ENCODE measurements at places on chromosomes 7 and 10.

DNA sequence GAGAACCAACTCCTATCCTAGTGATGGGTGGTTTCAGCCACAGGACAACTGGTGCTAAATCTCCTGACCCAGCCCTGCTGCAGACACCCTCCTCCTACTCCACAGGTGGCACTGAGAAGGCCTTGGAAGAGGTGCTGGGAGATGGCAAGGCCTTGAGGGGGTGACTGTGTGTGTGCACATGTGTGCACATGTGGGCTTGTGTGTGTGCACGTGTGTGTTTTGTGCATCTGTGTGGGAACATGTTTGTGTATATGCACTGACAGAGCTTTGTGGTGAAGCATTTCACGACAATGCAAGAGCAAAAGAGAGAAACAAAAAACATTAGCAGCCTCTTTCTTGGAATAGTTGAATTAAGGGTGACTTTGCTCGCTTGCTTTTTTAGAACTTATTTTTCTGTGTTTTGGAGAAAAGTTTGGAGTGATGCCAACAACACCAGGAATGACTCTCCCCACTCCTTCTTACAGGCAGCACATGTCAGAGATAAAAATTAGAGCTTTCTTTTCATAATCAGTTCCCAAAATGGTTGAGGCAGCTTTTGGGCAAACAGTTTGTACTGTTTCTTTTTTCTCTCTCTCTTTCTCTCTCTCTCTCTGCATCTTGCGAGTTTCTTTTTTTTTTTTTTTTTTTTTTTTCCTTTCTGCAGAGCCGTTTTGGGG is 69.5 kb downstream of the SEC61G start:
- H3K36me3 ChIP-seq = no peaks in the 10 kb centered on the region
- no peak for DNase-seq
- H3K4me3 ChIP-seq = no peak overlapping the region
- no peaks in the 10 kb centered on the region for H3K27me3 ChIP-seq
- no peak overlapping the region for H3K27ac ChIP-seq
- no peaks in the 10 kb centered on the region for H3K4me1 ChIP-seq

DNA sequence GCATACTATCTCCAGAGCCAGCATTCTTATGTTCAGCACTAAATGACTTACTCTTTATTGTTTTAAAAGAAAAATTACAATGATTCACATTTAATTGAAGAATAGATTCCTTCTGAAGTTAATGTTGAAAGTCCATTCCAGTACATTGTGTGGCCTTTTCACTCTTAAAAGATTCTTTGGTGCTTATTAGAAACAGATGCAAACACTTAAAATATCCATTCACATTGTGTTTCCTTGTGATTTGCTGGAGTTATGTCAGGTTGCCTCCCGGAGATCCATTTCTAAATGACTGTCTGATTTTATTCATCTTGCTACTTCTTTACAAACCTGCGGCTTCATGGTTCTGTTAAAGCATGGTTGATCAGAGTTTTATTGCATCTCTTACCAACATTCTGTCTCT is 152.8 kb downstream of the FOXP2 start:
- H3K4me3 ChIP-seq = no peak overlapping the region
- no peaks in the 10 kb centered on the region for H3K27me3 ChIP-seq
- H3K4me1 ChIP-seq = no peaks in the 10 kb centered on the region
- no peaks in the 10 kb centered on the region for H3K36me3 ChIP-seq
- no peak for DNase-seq

DNA sequence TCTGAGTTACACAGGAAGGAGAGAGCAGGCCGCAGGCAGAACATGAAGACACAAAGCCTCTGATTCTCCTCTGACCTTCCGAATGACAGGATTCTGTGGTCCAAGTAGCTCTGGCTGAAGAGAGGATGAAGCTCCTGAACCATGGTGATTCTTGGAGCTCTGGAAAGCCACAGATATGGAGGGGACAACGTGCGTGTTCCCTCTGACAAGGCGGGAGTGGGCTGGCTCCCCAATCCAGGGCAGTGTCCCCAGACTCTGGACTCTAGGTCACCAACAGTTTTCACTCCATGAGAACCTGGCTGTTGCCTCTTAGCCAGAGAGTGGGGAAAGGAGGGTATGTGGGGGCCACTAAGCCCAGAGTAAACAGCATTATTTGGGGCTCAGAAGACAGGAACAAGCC is 7.4 kb upstream of the TRPV6 start:
- H3K36me3 ChIP-seq = no peaks in the 10 kb centered on the region
- H3K4me1 ChIP-seq = no peaks in the 10 kb centered on the region
- H3K27ac ChIP-seq = no peak overlapping the region
- no peak overlapping the region for H3K4me3 ChIP-seq
- DNase-seq = no peak
- H3K27me3 ChIP-seq = no peaks in the 10 kb centered on the region

- no peak overlapping the region for H3K27ac ChIP-seq
- H3K36me3 ChIP-seq = no peaks in the 10 kb centered on the region
- H3K27me3 ChIP-seq = no peaks in the 10 kb centered on the region
- no peak overlapping the region for H3K4me3 ChIP-seq
- no peaks in the 10 kb centered on the region for H3K4me1 ChIP-seq
Measured at GRCh38 chr10:43785252-43785651, 136.6 kb upstream of the ZNF32 start.

DNA sequence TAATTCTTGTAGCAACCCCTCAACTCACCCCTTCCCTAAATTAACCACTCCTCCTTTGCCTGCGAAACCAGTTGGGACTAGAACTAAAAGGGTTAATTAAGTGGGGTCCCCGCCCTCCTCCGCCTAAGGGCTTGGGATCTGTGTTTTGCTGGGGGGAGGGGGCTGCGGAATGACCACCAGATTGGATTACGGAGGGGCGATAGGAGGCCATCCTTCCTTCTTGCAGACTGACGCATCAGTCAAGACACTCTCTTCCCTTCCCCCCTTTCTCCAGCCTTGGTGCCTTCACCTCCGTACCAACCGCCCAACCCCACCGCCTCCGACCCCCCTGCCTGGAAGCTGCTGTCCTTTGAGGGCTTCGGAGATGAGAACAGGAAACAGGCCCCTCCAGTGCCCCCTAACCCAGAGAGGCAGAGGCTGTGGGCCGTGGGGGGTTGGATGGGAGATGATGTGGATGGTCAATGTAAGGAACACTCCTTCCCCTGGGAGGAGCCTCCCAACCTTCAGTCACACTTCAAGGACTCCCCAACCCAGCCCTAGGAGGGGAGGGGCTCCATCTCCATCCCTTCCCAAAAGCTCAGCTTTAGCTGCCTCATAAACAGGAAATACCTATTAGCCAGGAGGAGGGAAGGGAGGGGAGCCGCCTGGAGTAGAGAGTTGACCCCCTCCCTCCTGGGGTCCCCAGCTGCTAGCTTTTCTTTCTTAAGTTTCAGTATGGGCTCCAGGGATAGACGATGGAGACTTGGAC is 997 bp upstream of the LDB1 start:
- H3K4me3 ChIP-seq = peak overlapping the region; percentile 85
- H3K27me3 ChIP-seq = no peaks in the 10 kb centered on the region
- H3K4me1 ChIP-seq = peaks cover 42% of the 10 kb centered on the region
- peak overlapping the region; percentile 92 for H3K27ac ChIP-seq
- no peaks in the 10 kb centered on the region for H3K36me3 ChIP-seq
- DNase-seq = no peak

DNA sequence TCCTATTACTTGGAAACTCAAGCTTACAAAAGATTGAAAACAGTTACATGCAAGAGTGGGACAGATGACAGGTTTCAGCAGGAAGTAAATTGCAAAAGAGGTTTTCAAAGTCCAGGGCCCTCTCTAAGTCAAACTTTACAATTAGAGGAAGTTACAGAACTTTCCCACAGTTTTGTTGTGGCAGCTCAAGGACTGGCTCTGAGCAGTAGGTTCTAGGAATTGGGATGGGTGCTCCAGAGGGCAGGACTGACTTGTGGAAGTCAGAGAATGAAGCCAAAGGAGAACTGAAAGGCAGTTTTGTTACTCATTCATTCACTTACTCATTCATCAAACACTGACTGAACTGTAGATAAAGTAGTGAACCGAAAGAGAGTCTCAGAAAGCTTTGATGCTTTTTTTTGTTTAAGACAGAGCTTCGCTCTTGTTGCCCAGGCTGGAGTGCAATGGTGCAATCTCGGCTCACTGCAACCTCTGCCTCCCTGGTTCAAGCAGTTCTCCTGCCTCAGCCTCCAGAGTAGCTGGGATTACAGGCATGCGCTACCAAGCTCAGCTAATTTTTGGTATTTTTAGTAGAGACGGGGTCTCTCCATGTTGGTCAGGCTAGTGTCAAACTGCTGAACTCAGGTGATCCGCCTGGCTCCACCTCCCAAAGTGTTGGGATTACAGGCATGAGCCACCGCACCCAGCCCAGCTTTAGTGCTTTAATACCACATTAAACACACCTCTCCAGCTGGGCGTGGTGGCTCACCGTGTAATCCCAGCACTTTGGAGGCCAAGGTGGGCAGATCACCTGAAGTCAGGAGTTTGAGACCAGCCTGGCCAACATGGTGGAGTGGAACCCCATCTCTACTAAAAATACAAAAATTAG is 66.8 kb upstream of the CCNJ start:
- no peak for DNase-seq
- H3K27me3 ChIP-seq = no peaks in the 10 kb centered on the region
- H3K4me1 ChIP-seq = no peaks in the 10 kb centered on the region
- no peaks in the 10 kb centered on the region for H3K36me3 ChIP-seq

- H3K27me3 ChIP-seq = no peaks in the 10 kb centered on the region
- H3K4me1 ChIP-seq = peaks cover 31% of the 10 kb centered on the region
- H3K4me3 ChIP-seq = no peak overlapping the region
- no peak for DNase-seq
- H3K27ac ChIP-seq = no peak overlapping the region
Measured at GRCh38 chr7:44750921-44751571, 2.4 kb downstream of the ZMIZ2 start.

GRCh38 chr7:17598846-17599245 is 300.4 kb downstream of the AHR start:
- H3K4me3 ChIP-seq = no peak overlapping the region
- no peaks in the 10 kb centered on the region for H3K4me1 ChIP-seq
- no peak overlapping the region for H3K27ac ChIP-seq
- H3K27me3 ChIP-seq = no peaks in the 10 kb centered on the region

- DNase-seq = no peak
- H3K36me3 ChIP-seq = no peaks in the 10 kb centered on the region
- no peaks in the 10 kb centered on the region for H3K4me1 ChIP-seq
- no peaks in the 10 kb centered on the region for H3K27me3 ChIP-seq
Measured at GRCh38 chr7:154859747-154860620, 142.9 kb downstream of the PAXIP1 start.

- H3K27ac ChIP-seq = no peak overlapping the region
- H3K4me3 ChIP-seq = no peak overlapping the region
- H3K4me1 ChIP-seq = no peaks in the 10 kb centered on the region
- DNase-seq = no peak
Measured at GRCh38 chr10:33832124-33832787, 497.8 kb upstream of the NRP1 start.

DNA sequence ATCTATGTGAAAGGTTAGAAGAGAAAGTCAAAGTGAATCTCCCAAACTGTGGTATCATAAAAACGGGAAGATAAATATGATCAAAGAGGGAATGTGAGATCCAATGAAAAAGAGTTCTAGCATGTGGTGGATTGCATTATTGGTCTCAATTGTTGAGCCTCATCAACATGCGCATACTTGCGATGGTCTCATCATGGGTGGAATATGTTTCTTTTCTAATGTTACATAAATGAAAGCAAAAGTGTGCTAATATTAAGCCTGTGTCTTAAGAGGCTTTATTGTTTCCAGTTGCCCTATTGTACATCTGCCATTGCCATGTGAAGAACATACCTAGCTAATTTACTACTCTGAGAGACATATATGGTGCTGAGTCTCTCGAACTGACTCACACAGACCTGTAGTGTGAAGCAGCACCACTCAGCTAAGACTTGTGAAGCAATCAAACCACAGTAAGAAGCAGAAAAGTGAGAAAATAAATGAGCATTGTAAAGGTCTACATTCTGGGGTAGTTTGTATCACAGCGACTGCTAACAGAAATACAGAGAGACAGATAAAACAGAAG is 645.5 kb upstream of the PCDH15 start:
- H3K36me3 ChIP-seq = no peaks in the 10 kb centered on the region
- H3K4me3 ChIP-seq = no peak overlapping the region
- no peaks in the 10 kb centered on the region for H3K27me3 ChIP-seq
- H3K27ac ChIP-seq = no peak overlapping the region
- no peak for DNase-seq

- H3K4me1 ChIP-seq = peaks cover 15% of the 10 kb centered on the region
- no peak overlapping the region for H3K4me3 ChIP-seq
- no peak overlapping the region for H3K27ac ChIP-seq
- DNase-seq = no peak
- H3K36me3 ChIP-seq = no peaks in the 10 kb centered on the region
- H3K27me3 ChIP-seq = no peaks in the 10 kb centered on the region
Measured at GRCh38 chr7:44228571-44229350, 28.0 kb downstream of the YKT6 start.

DNA sequence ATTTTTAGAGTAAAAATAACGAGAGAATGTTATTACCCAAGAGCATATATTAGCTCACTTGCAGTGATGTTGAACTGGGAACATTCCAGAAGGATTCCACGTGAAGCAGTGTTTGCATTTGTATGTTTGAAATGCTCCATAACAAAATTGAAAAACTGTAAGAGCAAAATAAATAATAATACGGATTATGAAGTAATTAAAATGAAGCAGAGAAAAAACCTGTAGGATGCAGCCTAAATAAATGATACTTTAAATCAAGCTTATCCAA is 203.3 kb downstream of the BAMBI start:
- H3K27me3 ChIP-seq = no peaks in the 10 kb centered on the region
- H3K27ac ChIP-seq = no peak overlapping the region
- H3K36me3 ChIP-seq = no peaks in the 10 kb centered on the region
- H3K4me1 ChIP-seq = peaks cover 9% of the 10 kb centered on the region

DNA sequence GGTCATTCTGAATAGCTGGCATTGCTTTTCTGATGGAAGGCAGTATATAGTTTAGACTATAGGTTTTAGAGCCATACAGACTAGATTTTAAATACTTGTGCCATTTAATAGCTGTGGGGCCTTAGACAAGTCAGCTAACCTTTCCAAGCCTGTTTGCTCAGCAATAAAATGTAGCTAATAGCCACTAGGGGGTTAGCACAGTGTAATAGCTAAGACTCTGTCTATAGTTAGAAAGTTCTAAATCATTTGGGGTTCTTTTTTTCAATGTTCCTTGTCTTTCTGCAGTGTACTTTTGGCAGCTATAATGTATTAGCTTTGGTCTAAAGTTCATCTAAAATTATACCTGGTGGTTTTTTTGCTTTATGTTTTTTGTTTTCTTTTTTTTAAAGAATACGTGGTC is 7.5 kb upstream of the KIFBP start:
- H3K36me3 ChIP-seq = peaks cover 94% of the 10 kb centered on the region
- no peak overlapping the region for H3K4me3 ChIP-seq
- H3K27ac ChIP-seq = no peak overlapping the region

- no peaks in the 10 kb centered on the region for H3K36me3 ChIP-seq
- DNase-seq = peak; percentile 54
- H3K27ac ChIP-seq = peak within 1 kb of the TSS; percentile 83
- no peaks in the 10 kb centered on the region for H3K27me3 ChIP-seq
- peaks cover 7% of the 10 kb centered on the region for H3K4me1 ChIP-seq
Measured at GRCh38 chr10:69087590-69088470, at the start of gene SRGN. TSS of gene SRGN (plus strand) at chr10:69088103. CDS start at chr10:69088158, 55 bp downstream.

GRCh38 chr7:150800581-150801241 is at the start of gene TMEM176A:
TSS of gene TMEM176A (plus strand) at chr7:150800769. CDS start at chr7:150801551, 782 bp downstream.
- DNase-seq = no peak
- peaks cover 25% of the 10 kb centered on the region for H3K27me3 ChIP-seq
- H3K36me3 ChIP-seq = no peaks in the 10 kb centered on the region
- H3K4me3 ChIP-seq = peak within 1 kb of the TSS; percentile 52
- H3K4me1 ChIP-seq = no peaks in the 10 kb centered on the region

Data from gastrocnemius medialis (tissue), 4 donors.